ENCODE measurements at places on chromosomes 1 and 21. TPM values are rescaled to one million over a fixed set of nuclear protein-coding genes. Genes with fewer than 3 reads are reported as not detected.
A peak's percentile ranks its signal among the peaks of the same experiment; 100 is the strongest.

DNA sequence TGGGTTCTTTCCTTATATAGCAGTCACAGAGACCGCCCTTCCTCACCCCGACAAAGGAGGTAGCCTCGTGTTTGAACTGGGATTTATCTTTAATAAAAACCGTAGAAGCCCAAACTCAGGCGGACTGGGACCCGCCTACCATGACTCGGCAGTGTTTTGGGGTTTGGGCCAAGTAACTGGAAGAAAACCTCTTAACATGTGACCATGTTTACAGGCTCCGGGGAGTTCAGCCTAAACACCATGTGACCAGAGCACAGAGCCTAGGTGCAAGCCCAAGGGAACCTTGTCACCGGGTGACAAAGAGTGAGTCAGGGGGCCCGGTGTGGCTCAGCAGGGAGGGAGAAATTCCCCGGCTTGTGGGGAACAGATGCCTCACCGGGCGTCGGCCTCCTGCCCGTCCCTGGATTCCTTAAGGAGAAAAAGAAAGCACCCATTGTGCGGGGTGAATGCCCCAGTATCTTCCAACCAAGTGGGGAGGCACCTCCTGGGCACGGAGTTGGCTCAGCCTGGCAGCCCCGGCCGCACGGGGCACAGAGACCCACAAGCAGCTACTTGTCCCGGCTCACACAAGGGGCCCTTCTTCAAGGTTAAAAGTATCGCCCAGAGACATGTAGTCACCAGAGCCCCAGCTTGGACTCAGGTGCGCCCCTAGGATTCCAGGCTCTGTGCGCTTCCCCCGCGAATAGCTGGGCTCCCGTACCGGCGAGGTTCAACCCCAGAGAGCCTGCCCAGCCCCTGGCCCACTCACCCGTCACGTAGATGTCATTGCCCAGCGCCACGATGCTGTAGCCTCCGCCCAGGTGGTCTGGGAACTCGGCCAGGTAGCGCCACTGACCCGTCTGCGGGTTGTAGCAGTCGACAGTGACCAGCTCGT, 1.4 kb downstream of the KLHL21 start:
- H3K36me3 ChIP-seq, result no peaks in the 10 kb centered on the region
- H3K27me3 ChIP-seq, result no peaks in the 10 kb centered on the region

DNA sequence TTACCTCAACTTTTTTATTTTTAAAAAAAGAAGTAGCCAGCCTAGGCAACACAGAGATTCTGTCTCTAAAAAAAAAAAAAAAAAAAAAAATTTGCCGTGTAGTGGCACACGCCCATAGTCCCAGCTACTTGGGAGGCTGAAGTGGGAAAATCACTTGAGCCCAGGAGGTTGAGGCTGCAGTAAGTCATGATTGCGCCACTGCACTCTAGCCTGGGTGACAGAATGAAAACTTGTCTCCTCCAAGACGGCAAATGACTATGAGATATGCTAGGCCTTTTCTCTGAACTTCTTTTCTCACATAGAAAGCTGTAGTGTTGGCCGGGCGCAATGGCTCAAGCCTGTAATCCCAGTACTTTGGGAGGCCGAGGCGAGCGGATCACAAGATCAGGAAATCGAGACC, 24.7 kb upstream of the PTCH2 start:
- no peaks in the 10 kb centered on the region for H3K27me3 ChIP-seq
- no peak overlapping the region for H3K27ac ChIP-seq
- peaks cover 16% of the 10 kb centered on the region for H3K36me3 ChIP-seq
- no peak for DNase-seq

DNA sequence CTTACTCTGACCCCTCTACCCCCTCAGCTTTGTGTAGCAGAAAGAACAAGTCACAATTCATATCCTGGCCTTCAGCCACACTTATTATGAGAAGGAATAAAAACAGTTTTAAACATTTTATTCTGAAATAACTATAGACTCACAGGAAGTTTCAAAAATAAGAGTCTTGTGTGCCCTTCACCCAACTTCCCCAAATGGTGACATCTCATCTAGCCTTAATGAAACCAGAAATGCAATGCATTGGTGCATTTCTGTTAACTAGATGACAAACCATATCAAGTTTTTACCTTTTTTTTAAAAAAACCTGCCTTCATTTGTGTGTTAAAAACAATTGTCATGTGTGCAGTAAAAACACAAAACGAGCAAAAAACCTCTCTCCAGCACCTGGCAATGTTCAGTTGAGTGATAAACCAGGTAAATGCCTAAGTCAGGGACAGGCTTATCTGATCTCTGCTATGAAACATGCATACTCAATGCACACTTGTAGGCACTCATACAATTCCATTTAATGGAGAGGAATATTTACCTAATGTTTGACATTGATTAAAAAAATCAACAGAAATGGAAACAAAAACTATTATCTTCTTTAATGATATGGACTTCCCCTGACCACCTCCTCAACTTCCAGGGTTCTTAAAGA, 51.5 kb downstream of the SH3BGR start:
- no peaks in the 10 kb centered on the region for H3K36me3 ChIP-seq
- H3K4me1 ChIP-seq, result no peaks in the 10 kb centered on the region
- no peaks in the 10 kb centered on the region for H3K27me3 ChIP-seq
- no peak for DNase-seq
- no peak overlapping the region for H3K27ac ChIP-seq

DNA sequence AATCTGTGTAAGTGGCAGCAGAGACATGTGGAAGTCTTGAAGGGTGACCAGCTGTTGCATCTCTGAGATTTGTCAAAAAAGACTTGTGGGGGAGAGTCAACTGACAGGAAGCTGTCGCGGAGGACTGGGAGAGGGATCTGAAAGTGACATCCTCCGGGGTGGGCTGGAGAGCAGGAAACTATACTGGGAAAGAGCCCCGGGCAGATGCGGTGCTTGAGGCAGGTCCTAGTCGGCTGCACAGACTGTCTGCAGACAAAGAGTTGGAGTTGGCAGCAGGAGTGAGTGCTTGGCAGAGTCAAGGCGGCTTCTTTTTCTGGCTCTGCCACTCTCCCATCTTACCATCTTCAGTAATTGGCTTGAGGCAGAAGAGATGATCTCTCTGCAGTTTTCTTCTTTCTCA, 294.0 kb upstream of the C1orf87 start:
- no peaks in the 10 kb centered on the region for H3K4me1 ChIP-seq
- H3K4me3 ChIP-seq, result no peak overlapping the region
- DNase-seq, result no peak
- no peak overlapping the region for H3K27ac ChIP-seq
- H3K36me3 ChIP-seq, result no peaks in the 10 kb centered on the region

DNA sequence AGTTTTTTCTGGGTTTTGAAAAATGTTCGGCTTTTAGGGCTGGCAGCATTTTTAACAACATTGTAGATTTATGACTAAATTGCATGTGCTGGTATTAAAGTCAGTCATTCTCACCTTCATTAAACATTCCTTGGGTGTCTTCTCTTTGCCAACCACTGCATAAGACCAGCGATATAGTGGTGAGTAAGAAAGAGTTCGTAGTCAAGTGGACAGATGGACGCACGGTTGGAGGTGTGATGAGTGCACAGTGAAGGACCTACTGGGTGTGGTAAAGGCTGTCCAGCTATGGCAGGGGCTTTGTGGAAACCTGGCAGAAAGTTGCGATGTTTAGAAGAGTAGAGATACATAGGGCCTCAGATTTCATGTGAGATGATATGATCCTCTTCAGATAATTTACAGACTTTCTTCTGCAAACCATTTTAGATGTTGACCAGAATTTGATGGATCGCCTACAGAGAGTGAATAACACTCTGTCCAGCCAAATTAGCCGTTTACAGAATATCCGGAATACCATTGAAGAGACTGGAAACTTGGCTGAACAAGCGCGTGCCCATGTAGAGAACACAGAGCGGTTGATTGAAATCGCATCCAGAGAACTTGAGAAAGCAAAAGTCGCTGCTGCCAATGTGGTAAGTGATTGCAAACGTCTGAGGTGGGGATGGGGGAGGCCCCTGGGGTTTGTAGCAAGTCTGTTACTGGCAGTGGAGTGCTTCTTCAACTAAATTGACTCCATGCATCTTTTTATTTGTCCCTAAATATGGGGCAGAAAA, 56.0 kb upstream of the LAMC2 start:
- no peak overlapping the region for H3K27ac ChIP-seq
- no peak for DNase-seq
- peaks cover 2% of the 10 kb centered on the region for H3K36me3 ChIP-seq
- H3K4me1 ChIP-seq, result peaks cover 2% of the 10 kb centered on the region
- H3K4me3 ChIP-seq, result no peak overlapping the region

Gene ATP5PO
- total RNA-seq, result 116 TPM

DNA sequence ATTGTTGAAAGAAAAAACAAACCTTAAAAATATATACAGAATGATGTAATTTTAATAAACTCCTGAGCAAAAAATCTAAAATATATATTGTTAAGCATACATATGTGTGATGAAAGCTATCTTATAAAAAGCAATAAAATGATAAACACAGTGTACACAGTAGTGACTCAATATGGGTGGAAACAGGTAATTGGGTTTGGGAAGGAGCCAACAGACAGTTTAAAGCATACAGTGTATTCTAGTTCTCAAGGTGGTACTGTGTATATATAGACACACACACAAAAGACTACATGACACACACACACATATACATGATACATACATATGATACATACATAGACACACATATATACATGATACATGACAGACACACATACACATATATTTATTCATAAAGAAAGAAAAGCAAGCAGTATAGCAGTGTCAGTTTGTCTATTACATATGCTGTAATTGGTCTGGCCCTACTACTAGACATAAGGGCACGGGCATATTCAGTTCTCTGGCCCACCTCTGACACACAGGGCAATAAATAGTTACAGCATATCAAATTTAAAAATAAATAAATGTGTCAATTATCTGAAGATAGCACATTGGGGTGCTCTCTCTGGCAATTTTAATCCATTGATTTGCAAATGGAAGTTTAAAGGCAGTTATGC, 330.2 kb downstream of the S1PR1 start:
- H3K27ac ChIP-seq, result no peak overlapping the region
- H3K36me3 ChIP-seq, result no peaks in the 10 kb centered on the region
- H3K4me1 ChIP-seq, result peaks cover 5% of the 10 kb centered on the region

- peaks cover 12% of the 10 kb centered on the region for H3K4me1 ChIP-seq
- H3K36me3 ChIP-seq, result peaks cover 16% of the 10 kb centered on the region
- no peak for DNase-seq
- H3K4me3 ChIP-seq, result no peak overlapping the region
- no peak overlapping the region for H3K27ac ChIP-seq
- no peaks in the 10 kb centered on the region for H3K27me3 ChIP-seq
These were observed 28.2 kb downstream of the UBE2G2 start for GRCh38 chr21:44773291-44773932.

- H3K36me3 ChIP-seq, result no peaks in the 10 kb centered on the region
- peaks cover 34% of the 10 kb centered on the region for H3K4me1 ChIP-seq
- H3K4me3 ChIP-seq, result peak overlapping the region; percentile 70
- no peak for DNase-seq
- no peaks in the 10 kb centered on the region for H3K27me3 ChIP-seq
These were observed 30.9 kb downstream of the SELL start for GRCh38 chr1:169680377-169681019.

- peak overlapping the region; percentile 12 for H3K4me3 ChIP-seq
- peaks cover 10% of the 10 kb centered on the region for H3K36me3 ChIP-seq
- peaks cover 7% of the 10 kb centered on the region for H3K4me1 ChIP-seq
These were observed 47.8 kb downstream of the PACC1 start for GRCh38 chr1:212366901-212367300.

DNA sequence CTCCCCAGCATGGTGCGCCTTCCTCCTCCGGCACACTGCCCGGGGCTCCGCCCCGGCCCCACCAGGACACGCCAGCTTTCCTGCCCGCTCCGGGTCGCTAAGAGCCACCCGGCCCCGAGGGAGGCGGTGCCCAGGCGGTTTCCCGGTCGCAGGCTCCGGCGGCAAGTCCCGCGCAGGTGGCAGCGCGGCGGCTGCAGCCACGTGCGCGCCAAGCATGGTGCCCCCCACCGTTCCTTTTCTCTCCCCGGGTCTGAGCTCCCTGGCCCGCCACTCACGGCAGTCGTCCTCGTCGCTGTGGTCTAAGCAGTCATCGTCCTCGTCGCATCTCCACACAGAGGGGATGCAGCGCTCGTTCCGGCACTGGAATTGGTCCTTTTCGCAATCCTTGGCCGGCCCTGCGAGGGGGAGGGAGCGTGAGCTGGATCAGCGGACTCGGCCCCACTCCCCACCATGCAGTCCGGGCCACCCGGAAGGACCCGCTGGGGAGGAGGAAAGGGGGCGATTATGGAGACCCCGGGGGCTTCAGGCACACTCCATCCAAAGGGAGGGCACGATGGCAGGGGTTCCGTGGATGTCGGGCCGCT, 1.2 kb downstream of the LRP8 start:
- H3K27me3 ChIP-seq, result no peaks in the 10 kb centered on the region
- peaks cover 2% of the 10 kb centered on the region for H3K36me3 ChIP-seq
- H3K4me3 ChIP-seq, result peak overlapping the region; percentile 96
- peak overlapping the region; percentile 82 for H3K27ac ChIP-seq
